Mucosa of descending colon (tissue), 3 donors: ENCODE measurements at places on chromosomes 6 and 20. TPM values are rescaled to one million over a fixed set of nuclear protein-coding genes. Genes with fewer than 3 reads are reported as not detected.

- DNase-seq = no peak
Observed at GRCh38 chr20:58790454-58790853, 60.2 kb downstream of the GNAS-AS1 start.

The EEF1A2 gene
- 2.7 TPM for total RNA-seq

The TRIM38 gene
- total RNA-seq = 15.8 TPM

GRCh38 chr6:116073765-116074440 lies 13.2 kb upstream of the FRK start:
- DNase-seq = no peak

GRCh38 chr20:48986899-48987298 lies 59.2 kb upstream of the CSE1L start:
- DNase-seq = no peak

DNA sequence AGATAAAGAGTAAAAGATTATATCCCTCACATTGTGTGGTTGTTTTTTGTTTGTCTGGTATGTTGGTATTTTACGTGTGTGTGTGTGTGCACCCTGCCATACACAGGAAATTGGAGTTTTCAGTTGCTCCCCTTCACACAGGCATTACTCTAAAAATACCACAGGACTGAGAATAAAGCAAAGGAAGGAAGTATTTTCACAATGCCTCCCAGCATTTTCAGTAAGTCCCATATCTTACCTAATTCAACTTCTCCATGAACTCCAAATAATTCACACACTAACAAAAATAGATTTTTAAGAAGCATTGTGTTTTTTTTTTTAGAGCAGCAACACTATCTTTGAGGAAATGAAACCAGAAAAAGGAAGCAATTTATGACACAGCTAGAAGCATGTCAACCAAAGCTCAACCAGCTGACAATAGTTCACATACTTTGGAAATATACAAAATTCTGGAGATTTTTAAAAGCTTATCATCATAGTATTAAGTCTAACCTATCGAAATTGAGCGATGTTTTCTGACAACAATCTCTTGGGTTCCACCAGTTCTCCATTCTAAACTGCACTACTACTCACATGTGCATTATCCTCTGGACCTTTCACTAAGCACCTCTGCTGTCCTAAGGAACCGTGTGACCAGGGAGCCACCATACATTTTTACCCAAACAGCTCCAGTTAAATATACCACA lies 2.1 kb downstream of the UBE2J1 start:
- no peak for DNase-seq
